GM23248 (cell line): ENCODE measurements at places on chromosomes 4 and X. TPM values are rescaled to one million over a fixed set of nuclear protein-coding genes. Genes with fewer than 3 reads are reported as not detected.

The OTOP1 gene
- total RNA-seq, result not detected in 2 replicates

The PPP4R3C gene
- total RNA-seq, result not detected in 2 replicates

DNA sequence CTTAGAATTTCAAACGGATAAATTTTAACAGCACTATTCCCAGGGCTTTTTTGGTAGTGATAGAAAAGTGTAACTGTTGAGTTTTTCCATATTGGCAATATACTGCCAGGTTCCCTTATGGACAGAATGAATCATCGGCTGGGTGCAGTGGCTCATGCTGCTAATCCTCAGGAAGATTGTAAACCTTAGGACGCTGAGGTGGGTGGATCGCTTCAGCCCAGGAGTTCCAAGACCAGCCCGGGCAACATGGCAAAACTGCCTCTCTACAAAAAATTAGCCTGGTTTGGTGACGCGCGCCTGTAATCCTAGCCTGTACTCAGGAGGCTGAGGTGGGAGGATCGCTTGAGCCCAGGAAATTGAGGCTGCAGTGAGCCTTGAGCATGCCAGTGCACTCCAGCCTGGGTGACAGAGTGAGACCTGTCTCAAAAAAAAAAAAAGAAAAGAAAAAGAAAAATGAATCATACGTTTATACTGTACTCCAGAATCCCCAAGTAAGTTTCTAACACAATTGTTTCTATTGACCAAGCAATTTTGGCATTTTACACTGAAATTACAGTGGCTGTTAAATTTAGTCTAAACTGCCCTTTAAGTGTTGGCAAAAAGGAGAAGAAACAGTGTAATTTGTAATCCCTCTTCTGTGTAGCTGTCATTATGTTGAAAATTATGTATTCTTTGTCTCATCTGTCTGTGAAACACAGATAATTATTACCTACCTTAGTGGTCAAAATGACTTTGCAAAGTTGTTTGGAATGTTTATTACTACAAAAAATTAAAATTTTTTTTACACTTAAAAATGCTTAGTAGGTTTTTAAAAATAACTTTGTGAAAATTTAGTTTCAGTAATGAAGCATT, 1.8 kb downstream of the SLC30A9 start:
- peak; percentile 56 for DNase-seq

GRCh38 chrX:109782994-109783700, 50.1 kb upstream of the ACSL4 start:
- DNase-seq, result peak; percentile 16

- DNase-seq, result peak; percentile 56
These were observed 52.1 kb upstream of the RAP2C start for GRCh38 chrX:132271311-132271778.

GRCh38 chr4:140675599-140676231, 80.5 kb downstream of the TBC1D9 start:
- DNase-seq, result peak; percentile 7

GRCh38 chr4:72779241-72779640, 210.2 kb upstream of the ADAMTS3 start:
- peak; percentile 15 for DNase-seq

- DNase-seq, result no peak
These were observed 17.1 kb upstream of the PBDC1 start for GRCh38 chrX:76155786-76156185.

DNA sequence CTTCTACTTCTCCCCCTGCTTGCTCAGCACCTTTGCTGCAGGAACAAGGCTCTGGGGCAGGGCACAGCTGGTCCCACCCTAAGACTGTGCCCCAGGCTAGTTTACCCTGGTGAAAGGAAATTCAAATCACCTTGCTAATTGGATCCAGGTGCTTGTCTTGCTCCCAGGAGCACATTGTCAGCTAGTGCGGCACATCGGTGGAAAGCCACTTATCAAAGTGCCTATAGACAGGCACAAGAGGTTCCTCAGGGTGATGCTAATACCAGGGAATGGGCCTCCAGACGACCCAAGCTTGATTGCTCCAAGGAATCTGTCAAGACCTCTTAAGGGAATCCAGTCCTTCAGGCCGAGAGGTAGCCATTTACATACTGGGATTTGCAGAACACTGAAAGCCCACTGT, 64.5 kb upstream of the PRPS1 start:
- DNase-seq, result no peak

DNA sequence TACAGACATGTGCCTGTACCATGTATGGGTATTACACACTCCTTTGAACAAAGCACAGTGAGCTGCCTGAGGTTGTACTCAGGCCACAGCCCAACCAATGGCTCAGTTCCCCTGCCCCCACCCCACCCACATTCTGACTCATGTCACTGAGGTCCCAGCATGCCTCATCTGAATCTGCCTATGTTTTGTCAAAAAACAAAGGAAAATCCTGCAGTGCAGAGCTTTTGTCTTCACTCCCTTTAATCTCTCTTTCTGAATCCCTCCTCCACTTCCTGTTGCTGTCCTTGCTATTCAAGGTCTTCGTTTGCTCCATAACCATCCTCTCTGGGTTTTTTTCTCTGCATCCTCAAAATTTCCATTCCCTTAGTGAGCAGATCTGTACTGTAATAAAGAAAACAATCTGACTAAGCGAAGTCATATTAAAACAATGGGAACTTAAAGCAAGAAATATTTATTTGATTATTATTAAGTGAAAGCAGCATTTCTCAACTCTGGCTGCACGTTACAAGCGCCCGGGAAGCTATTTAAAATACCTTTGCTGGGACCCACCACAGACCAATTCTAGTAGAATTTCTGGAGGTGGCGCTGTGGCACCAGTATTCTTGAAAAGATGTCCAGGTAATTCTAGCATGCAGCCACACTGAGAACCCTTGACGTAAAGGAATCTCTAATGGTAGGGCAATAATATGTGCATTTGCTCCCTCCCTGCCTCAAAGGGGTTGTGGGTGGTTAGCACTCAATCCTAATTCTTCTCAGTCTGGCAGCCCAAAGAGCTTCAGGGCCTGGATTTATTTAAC, 8.7 kb downstream of the GUCY2F start:
- peak; percentile 66 for DNase-seq

DNA sequence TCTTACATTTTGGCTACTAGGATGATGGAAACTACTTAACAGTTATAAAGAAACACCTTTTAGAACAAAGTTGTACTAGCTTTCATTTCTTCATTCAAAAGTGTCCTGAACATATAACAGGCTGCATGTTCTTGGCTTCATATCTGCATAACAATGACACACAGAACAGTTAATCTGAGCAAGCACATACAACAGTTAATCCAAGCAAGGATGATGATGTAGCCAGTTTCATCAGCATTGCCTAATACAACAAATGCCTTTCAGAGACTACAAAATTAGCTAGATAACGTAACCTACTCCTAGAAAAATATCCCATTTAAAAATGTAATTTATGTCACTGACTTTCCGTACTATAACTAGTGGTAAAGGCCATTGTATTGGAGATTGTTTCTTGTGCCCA, 182.1 kb downstream of the SCFD2 start:
- DNase-seq, result no peak
